ENCODE measurements at places on chromosomes 5 and 9.

DNA sequence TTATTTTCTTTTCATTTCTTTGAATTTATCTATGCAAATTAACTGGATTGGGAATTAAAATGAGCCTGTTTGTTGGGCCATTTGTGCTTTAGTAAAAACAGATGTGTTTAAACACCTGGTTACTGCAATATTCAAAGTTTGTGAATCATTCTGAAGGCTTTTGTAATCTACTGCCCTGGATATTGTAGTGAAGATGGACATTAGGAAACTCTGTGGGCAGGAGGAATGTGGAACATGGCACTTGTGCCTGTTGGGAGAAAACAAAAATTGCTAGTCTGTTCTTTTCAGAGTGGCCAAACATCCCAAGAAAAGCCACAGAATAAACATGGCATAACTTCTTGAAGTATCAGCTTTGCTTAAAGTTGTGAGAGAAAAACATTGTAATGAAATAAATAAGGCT lies 40.8 kb downstream of the CHSY3 start:
- DNase-seq, result no peak

- DNase-seq, result no peak
Observed at GRCh38 chr5:5063533-5063953, 76.6 kb upstream of the ADAMTS16 start.

DNA sequence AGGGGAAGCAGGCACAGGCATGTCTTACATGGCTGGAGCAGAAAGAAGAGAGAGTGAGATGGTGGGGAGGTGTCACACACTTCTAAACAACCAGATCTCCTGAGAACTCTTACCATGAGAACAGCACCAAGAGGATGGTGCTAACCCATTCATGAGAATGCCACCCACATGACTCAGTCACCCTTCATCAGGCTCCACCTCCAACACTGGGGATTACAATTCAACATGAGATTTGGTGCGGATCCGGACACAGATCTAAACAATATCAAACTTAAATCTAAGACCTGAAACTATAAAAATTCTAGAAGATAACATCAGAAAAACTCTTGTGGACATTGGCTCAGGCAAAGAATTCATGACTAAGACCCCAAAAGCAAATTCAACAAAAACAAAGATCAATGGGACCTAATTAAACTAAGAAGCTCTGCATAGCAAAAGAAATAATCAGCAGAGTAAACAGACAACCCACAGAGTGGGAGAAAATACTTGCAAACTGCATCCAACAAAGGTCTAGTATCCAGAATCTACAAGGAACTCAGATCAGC lies 65.4 kb downstream of the SPATA31C2 start:
- no peak for DNase-seq

GRCh38 chr5:178284093-178284675 lies 51.6 kb upstream of the PHYKPL start:
- no peak for DNase-seq
